ENCODE measurements at places on chromosomes 2 and 18.

- DNase-seq: peak; percentile 86
Measured at GRCh38 chr2:37740164-37740739, 68.8 kb upstream of the CDC42EP3 start.

DNA sequence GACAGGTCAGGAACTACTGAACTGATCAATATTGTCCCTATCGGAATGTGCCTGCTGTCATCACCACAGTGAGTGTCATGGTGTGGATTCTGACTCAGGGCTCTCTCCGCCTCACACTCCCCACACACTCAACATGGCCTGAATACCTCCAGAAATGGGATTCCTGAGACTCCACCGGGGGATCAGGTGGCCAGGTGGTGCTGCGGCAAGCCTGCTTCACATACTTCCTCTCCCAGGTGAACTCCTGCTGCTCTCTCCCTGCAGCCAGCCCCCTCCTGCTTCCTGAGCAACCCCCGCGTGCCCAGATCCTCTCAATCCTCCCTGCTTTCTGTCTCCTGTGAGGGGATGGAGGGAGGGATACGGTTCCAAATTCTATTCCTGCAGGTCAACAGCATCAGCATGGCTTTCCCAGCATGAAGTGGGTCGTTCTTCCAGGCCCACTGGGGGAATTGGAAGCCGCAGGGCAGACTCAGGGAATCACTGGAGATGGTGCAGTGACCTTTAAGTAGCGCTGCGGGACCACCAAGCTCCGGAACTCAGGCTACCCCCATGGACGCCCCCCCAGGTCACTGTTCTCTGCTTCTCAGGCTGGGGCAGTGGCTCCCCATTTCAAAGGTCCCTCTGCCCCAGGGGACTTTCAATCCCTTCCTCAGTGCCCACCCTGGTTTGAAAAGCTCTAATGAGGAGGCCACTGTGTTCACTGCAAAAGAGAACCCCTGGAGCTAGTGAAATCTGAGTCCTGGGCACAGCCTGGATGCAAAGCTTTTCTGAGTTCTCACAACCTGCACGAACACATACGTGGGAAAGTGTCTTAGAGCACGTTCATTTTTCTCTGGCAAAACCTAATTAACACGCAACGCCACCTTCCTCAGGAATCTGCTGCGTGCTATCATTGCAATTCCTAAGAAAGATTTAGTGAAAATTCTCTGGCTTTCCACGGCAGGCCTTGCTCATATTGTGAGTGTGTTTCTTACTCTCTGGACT is 168.4 kb downstream of the ZFP36L2 start:
- no peak for DNase-seq

DNA sequence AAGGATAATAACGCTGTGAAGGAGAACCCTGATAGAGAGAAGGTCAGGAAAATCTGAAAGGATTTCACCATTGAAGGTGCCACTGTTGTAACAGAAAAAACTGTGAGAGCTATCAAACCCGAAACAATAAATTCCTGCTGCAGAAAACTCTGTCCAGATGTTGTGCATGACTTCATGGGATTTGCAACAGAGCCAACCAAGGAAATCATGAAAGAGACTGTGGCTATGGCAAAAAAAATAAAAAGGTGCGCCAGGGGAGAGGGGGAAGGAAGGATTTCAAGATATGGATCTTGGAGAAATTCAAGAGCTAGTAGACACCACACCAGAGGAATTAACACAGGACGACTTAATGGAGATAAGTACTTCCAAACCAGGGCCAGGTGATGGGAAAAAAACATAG is 88.0 kb downstream of the LDLRAD4 start:
- DNase-seq: no peak

DNA sequence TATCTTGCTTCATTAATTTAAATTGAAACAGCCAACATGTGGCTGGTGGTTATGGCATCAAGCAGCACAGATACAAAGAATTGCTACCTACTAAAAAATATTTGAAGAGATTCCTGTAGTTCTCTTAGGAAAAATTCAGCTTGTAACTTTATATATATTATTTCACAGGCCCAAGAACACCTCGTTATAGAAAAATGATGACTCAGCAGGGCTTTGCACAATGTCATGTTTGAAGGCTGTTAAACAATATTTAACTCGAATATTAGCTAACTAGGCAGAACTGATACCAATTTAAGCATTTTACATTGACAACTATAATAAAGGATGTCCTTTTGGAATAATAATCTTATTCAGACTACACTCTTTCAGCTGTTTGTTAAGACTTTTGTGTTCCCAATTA is 102.3 kb upstream of the LYPD1 start:
- DNase-seq: no peak

DNA sequence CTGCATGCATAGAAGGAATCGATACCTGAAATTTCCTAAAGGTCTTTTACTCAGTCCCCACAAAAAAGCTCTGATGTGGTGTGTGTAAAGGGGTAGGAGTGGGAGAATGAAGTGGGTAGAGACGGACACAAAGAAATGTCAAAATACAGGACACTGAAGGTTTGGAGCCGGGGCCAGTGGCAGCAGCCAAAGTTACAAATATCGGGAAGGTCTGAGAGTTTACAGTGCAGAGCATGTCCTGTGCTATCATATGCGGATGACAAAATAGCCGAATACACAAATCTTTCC is 89.9 kb upstream of the STON1 start:
- DNase-seq: no peak

Measured in fibroblast of skin of right quadriceps (primary cell).